HCT116 (cell line): ENCODE measurements at places on chromosomes 2 and 18.

DNA sequence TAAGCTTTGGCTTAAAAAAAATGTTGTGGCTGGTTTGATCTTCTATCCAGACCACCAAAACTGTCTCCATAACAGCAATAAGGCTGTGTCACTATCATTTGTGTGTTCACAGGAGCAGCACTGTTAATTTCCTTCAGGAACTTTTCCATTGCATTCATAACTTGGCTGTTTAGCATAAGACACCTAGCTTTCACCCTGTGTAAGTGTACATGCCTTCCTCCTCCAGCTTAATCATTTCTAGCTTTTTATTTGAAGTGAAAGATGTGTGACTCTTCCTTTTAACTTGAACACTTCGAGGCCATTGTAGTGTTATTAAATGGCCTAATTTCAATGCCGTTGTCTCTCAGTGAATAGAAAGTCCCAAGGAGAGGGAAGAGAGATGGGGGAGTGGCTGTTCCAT, 352.9 kb upstream of the VWC2L start:
- DNase-seq: no peak

- DNase-seq: no peak
Measured at GRCh38 chr2:45777996-45778719, 126.7 kb downstream of the PRKCE start.

- DNase-seq: no peak
Measured at GRCh38 chr2:134412639-134412999, 158.7 kb downstream of the MGAT5 start.

DNA sequence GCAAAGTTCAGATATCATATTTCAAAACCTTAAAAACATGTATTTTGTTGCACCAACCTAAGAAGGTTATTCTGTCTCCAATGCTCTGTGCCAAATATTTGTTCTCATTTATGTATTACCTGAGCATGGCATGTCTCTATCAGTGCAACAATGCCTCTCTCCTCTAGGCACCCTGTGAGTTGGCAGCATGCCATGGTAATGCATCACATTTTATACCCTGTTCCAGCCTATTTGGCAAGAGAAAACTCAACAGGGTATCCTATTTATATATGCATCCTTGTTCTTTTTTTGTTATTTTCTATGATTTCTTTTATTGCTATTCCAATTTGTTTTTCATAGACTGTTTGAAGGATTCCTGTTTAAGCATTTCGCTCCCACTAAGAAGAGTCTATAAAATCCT, 126.3 kb upstream of the NRXN1 start:
- no peak for DNase-seq

DNA sequence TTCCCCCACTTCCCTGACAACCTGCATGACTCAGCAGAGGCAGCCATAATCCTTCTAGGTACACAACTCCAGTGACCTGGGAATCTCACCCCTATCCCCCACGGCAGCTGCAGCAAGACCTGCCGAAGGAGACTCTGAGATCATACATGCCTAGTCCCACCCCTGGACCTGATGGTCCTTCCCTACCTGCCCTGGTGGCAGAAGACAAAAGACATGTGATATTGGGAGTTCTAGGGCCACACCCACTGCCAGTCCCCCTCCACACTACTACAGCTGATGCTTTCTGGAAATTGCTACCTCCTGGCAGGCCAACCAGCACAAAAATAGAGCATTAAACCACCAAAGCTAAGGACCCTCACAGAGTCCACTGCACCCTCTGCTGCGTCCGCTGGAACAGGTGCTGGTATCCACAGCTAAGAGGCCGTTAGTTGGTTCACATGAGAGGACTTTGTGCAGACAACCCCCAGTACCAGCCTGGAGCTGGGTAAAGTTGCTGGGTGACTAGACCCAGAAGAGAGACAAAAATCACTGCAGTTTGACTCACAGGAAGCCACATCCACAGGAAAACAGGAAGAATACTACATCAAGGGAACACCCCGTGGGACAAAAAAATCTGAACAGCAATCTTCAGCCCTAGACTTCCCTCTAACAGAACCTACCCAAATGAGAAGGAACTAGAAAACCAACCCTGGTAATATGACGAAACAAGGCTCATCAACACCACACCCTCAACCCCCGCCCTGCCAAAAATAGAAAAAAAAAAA, 12.5 kb downstream of the MARCO start:
- no peak for DNase-seq

DNA sequence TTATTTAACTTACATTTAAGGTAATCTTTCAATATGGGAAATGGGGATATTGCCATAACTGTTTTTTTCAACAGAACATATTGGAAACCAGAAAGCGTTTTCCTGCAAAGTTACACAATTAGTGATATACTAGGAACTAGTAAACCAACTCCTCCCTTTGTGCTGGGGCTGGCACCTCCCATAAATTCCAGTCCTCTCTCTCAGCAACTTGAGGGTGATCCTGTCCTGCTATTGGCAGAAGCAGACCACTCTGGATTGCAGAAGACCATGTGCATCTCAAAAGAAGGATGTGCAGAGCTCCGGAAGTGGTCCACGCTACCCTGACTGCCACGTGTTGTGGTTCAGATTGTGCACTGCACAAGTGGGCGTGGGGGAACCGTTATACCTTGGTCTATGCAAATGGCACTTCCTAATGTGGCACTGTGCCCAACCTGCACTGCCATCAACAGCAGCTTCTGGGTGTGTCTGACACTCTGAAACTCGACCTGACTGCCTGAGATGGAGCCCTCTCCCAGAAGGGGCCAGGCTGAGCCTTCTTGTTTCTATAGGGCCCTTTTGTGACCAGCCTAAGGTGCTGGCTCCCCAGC, 219.2 kb downstream of the ZNF516 start:
- DNase-seq: no peak

DNA sequence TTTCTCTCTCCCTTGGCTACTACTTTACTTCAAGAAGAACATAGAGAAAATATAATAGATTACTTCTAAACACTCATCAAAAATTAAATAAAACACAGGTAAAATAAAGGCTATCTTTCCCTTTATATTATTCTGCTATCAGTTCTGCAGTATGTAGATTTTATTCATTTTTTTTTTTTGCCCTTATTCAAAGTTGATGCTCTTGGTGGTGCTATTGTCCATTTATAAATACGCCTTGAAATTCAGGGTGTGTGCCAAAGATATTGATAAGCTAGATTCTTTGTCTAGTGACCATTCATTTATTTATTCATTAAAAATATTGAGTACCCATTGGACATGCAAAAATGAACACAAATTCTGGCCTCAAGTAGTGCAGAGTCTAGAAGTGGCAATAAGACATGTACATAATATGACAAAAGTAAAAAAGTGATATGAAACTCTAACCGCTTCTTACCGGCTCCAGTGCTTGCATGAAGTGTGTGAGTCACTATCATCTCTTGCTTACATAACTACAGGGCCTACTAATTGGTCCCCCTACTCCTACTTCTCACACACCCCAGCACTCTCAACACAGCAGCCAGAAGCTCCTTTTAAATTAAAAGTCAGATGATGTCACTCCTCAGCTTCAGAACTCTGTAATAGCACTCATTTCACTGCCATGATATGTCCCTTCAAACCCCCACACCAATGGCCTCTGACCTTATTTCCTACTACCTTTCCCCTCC, 208.3 kb upstream of the FANCL start:
- no peak for DNase-seq

DNA sequence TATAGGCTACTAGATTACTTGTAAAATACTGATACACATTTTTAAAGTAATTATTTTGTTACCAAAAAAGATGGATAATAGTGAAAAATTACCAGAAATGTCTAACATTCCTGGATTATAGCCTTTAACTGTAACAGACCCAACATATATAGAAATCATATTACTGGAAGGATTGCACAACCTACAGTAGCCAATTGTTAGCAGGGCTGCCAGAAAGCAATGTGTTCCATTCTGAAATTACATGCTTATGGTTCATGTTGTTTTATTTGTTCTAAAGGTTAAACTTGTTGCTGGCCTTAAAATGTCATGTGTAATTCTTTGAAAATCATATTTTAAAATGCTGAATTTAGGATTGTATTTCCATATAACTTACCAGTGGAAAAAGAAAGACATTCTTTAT, 793.6 kb upstream of the ACVR2A start:
- no peak for DNase-seq

DNA sequence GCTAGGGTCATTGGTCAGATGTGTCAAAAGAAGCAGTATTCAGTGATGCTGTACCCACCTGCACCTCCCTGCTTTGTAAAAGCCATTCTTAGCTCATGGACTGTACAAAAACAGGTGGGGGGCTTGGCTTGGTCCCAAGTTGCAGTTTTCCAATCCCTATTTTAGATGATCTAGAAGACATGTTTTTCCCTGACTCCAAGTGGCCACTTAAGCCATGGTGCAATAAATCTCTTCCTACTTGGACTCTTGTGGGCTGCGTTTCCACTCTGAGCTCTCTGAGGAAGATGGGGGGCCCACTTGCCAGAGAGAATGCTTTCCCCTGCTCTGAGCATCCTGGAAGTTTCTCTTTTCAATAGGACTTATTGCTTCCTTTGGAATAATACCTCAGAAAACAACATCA, 57.0 kb upstream of the SPP2 start:
- DNase-seq: no peak

- peak; percentile 65 for DNase-seq
Measured at GRCh38 chr2:36351736-36352349, 3.7 kb upstream of the CRIM1 start.

- no peak for DNase-seq
Measured at GRCh38 chr2:18860179-18860578, 270.8 kb upstream of the NT5C1B start.

DNA sequence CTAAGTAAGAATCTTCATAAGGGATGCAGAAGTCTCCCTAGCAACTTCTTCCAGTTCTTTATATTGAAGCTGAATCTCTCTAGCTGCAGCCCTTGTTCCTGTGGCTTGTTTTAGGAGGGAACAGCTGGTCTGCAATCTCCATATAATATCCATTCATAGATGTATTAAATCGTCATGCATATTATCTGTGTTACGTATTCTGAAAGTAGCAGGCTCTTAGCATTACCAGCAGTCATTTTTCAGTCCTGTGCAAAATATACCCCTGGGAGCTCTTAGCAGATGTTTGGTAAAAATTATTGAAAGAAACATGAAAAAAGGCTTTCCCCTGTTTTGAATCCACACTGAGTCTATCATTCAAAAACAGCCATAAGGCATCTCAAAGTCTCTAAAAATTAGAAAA, 385.3 kb downstream of the IRS1 start:
- no peak for DNase-seq

DNA sequence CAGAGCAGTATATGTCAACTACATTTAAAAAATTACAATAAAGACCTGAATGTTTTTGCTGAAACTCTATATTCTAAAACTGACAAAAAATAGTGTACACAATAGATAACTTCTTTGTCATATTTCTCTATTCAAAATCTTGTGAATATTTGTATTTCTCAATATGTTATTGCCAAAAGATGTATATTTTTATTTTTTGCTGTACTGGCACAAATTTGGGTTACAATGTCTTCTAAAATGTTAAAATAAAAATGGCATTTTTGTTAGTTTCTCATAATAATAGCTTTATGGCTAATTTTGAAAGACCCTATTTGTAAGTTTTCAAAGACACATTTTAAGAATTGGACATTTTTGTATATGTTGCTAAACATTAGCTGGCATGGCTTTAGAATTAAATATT, 630 bp upstream of the ARHGEF33 start:
- no peak for DNase-seq

DNA sequence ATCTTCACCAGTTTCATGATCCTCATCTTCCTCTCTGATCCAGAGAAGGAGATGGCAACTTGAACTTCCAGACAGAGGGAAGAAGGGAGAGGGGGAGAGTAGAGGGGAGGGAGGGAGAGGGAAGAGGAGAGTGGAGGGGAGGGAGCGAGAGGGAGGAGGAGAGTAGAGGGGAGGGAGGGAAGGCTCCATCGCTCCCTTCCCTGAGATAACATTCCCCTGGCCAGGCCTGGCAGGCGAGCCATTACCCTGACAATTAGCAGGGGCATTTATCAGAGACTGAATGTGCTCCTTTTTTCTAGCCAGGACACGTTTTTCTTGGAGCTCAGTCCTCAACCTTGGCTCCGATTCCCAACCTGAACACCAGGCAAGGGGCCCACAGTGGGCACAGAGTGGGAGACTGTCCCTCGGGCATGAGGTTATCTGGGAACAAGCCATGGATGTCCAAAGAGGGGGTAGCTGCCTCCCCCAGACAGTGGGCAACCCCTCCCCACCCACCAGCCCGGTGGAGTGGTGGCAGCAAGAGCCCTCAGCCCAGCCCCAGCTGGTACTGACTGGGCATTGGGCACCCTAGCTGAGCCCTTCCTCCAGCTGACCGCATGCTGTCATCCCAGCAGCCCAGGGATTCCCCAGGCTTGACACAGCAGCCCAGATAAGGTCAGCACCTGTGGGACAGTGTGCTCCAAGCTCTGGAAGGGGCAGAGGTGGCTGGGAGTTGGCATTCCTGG, 81.8 kb downstream of the TNS1 start:
- DNase-seq: no peak

GRCh38 chr18:51726614-51727013, 529.1 kb upstream of the MEX3C start:
- DNase-seq: no peak

GRCh38 chr2:101252408-101253012, at the start of gene CNOT11:
Gene CNOT11, plus strand, starts transcription at chr2:101252886. Its CDS starts 79 bp downstream, at chr2:101252965.
- peak; percentile 97 for DNase-seq

- DNase-seq: no peak
Measured at GRCh38 chr18:37489998-37490397, 75.6 kb downstream of the CELF4 start.

DNA sequence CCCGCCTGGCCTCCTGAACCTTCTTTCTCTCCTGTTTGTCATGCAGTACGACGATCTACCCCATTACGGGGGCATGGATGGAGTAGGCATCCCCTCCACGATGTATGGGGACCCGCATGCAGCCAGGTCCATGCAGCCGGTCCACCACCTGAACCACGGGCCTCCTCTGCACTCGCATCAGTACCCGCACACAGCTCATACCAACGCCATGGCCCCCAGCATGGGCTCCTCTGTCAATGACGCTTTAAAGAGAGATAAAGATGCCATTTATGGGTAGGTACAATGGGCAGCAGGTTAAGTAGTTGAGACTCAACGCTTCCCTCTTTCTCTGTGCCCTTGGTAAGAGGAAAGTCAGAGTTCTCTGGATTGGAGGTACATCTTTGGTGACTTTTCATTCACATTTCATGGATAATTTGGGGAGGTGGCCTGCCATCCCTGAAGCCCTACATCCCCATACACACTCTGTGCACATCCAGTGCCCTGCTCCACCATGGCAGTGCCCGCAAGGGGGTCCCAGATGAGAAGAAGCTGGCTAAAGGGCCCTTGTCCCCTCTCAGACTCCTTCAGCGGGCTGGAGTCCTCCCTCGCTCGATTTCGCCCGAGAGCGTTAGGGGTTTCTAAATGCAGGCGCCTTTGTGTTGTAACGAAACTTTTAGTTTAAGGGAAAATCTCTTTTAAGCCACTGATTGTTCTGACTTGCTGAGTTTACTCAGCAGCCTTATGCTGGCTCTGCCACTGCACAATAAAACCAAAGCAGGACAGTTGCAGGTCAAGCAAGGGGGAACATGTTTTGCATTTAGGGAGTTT, 3.0 kb downstream of the MEIS1 start:
- DNase-seq: no peak

- DNase-seq: no peak
Measured at GRCh38 chr2:190344276-190344827, 963 bp downstream of the INPP1 start.

- DNase-seq: no peak
Measured at GRCh38 chr2:61878761-61879160, 9.7 kb downstream of the CCT4 start.

- DNase-seq: no peak
Measured at GRCh38 chr2:99644419-99644787, 154.6 kb upstream of the REV1 start.

- DNase-seq: no peak
Measured at GRCh38 chr2:182426918-182427240, at the start of gene PDE1A. Gene PDE1A, minus strand, starts transcription at chr2:182427036.
